ENCODE measurements at places on chromosomes 5 and 9. TPM values are rescaled to one million over a fixed set of nuclear protein-coding genes. Genes with fewer than 3 reads are reported as not detected.

- no peak for DNase-seq
These were observed 29.8 kb upstream of the RXRA start for GRCh38 chr9:134296301-134297082.

GRCh38 chr9:134378901-134379338, 52.7 kb downstream of the RXRA start:
- DNase-seq, result peak; percentile 44

LHX3 gene
- not detected for polyA plus RNA-seq

DNA sequence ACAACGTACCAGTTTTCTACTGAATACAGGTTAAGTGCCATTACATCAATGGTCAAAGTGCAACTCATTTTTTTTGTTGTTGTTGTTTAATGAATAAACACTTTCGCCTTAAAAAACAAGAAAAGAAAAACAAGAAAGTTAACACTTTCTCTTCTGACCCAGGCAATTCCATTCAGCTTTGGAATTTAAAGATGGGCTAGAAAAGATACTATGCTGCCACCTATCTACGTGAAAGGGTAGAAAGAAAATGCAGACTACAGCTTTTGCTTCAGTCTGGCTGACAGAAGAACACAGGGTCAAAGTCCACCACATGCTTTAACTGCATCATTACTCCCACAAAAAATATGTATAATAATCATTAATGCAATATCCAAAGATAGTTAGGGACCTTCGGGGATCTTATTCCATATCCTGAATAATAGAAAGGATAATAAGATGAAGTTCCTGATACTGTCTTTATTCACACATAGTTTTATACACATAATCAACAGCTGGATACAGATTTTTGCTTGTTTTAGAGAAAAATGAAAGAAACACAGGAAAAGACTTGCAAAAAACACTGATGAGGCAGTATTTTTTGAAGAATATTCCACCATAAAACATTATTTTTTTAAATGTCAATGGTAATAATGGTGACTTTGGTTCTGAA, 40.4 kb downstream of the ZDHHC21 start:
- DNase-seq, result peak; percentile 24

DNA sequence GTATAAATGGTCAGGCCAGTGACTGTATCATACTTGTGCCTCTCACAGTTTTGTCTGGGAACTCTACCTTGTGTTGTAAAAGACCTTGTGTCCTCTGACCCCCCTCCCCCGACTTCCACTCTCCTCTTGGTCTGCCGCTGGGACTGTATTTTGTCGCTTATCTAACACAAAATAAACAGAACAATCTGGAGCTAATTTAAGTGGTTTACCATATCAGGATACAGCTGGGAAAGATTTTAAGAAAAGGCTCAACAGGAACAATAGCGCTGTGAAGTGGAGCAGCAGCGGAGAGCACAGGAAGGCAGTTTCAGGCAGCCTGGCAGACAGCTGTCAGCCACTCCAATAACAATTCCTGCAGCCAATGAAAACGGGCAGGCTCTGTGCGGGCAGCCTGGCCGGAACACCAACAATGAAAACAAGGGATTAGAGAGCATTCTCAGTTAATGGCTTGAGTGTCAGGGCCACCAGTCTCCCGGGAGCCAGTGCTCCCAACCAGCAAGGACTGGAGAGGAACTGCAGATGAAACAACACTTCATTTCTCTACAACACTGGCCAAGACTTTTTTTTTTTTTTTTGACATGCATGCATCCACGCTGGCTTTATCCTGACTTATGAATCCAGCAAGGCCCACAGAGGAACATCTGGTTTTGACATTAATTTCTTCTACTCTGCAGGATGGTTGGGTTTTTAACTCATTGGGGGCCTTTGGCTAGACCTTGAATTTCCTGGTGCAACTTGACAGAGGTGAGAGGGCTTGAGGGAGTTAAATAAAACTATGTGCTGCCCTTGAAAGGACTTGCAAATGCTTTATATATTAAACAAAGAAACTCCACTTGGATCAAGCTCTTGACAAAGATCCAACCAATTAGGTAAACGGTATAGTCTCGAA, 76.7 kb downstream of the ARSB start:
- peak; percentile 91 for DNase-seq

DNA sequence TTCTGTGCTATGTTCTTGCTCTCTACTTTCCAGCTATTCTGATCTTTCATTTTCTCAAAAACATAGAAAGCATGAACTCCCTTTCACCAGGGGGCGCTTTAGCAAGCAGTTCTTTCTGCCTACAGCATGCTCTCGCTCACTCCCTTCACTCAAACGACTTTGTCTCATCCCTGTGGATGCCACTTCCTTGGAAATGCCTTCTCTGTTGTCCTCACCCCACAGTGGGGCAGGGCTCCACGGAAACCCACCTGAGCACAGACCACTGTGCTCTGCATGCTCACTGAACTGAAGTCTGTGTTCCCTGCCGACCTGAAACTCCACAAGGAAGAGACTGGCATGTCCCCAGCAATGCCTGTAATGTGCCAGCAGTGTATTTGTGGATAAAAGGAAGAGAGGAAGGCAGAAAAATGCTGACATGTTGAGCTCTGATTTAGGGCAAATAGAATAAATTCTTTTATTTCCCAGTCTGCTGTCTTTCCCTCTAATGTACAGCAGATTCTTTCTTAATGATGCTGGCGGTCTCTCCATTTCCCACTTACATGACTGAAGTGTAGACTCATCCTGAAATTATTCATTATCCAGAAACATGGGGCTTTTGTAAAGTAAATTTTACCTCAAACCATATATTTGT, 4.9 kb upstream of the ROR2 start:
- peak; percentile 91 for DNase-seq

MZB1 gene
- not detected for polyA plus RNA-seq
